EH (cell line): ENCODE measurements at places on chromosomes 3 and 15.
A peak's percentile ranks its signal among the peaks of the same experiment; 100 is the strongest.

DNA sequence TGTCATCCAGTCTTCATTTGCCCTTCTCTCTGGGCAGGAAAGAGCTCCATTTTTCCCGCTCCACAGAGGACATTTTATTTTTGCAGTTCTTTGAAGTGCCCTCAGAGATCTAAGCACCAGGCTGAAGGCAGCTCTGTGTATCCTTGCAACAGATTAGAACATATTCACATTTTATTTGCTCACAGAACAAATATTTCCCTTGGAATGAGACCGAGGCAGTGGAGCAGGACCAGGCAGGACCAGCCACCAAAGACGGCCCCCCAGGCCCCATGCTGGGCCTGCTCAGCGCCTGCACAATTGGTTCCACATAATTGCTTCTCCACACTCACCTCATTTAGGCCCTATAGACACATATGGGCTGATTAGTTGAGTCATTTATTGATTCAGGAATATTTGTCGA, 15.7 kb upstream of the ETV5 start:
- DNase-seq = no peak

- peak; percentile 2 for DNase-seq
These were observed 21.8 kb downstream of the P2RY12 start for GRCh38 chr3:151362751-151363174.

GRCh38 chr3:151949706-151950105, 76.3 kb downstream of the SUCNR1 start:
- DNase-seq = peak; percentile 57

DNA sequence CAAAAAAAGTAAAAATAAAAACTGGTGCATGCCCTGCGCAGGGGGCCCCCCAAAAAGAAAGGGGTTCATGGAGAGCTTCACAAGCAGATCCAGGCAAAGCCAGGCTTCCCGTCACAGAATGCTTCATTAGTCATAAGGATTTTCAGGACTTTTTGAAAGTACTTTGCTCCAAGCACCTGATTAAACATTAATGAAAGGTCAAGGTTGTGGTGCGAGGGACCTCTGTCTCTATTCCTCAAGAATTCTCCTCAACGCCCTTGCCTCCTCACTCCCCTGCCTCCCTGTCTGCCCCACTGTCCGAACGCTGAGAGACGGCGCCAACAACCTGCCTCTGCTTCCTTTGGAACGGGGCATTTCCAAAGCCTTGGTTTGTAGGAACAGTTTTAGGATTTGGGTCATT, 240.1 kb upstream of the IGF1R start:
- DNase-seq = no peak

DNA sequence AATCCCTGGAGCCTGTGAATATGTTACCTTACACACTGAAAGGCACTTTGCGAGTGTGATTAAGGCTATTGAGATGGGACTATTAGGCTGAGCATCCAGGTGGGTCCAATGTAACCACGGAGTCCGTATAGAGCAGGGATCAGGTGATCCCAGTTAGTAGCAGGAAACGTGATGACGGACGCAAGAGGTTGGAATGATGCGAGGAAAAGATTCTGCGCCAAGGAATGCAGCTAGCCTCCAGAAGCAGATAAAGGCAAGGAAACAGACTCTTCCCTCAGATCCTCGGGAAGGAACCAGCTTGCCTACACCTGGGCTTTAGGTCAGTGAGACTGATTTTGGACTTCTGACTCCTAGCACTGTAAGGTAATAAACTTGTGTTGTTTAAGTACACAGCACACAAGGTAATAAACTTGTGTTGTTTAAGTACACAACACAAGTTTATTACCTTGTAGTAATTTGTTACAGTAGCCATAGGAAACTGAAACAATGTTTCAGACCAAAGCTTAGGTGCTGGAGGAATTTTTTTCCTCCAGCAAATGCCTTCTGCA, 125.0 kb downstream of the CHST2 start:
- no peak for DNase-seq

- DNase-seq = no peak
These were observed 9.5 kb downstream of the ALG3 start for GRCh38 chr3:184239221-184239620.

GRCh38 chr15:49288391-49288790, 118.3 kb downstream of the GALK2 start:
- no peak for DNase-seq

GRCh38 chr3:71955240-71956068, 170.5 kb upstream of the PROK2 start:
- peak; percentile 88 for DNase-seq

DNA sequence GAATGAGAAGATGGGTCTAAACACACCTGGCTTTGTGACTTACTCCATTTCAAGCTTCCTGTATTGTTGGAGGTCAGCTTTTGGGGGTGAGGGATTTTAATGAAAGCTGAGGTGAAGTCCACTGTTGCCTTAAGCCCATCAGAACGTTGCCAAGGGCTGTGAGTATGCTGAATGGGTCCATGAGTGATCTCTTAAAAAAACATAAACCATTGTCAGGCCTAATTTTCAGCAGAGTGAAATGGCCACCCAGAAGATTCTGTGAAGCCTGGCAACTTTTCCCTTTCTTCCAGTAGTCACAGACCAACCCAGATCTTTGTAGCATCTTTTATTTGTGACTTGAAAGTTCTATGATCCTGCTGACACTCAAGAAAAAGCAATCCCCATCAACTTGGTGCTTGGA, 87.0 kb downstream of the SMAD3 start:
- no peak for DNase-seq

DNA sequence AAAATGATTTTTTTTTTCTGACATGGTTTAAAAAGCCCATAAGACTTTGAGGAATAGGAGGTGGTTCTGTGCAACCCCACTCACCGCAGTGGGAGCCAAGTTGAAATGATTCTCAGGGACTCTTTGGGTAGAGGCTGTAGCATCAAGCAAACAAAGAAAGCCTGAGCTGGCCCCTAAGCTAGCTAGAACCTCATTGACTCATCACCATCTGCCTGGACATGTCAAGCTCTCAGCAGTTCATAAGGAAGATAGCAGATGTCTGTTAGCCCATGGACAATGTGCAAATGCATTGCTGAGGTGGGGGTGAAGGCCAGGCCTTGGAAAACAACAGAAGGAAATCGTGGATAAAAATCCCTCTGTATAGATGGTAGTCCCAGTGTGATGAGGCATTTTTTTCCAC, 234.8 kb downstream of the NR2F2 start:
- no peak for DNase-seq

GRCh38 chr3:3503411-3503810, 295.8 kb upstream of the LRRN1 start:
- DNase-seq = no peak
